ENCODE measurements at places on chromosomes 1 and 21. TPM values are rescaled to one million over a fixed set of nuclear protein-coding genes. Genes with fewer than 3 reads are reported as not detected.
A peak's percentile ranks its signal among the peaks of the same experiment; 100 is the strongest.

GRCh38 chr1:26921540-26922430 lies at the start of gene NUDC:
TSS of gene NUDC (plus strand) at chr1:26921743. CDS start at chr1:26921849, 106 bp downstream.
- peak; percentile 97 for DNase-seq

DNA sequence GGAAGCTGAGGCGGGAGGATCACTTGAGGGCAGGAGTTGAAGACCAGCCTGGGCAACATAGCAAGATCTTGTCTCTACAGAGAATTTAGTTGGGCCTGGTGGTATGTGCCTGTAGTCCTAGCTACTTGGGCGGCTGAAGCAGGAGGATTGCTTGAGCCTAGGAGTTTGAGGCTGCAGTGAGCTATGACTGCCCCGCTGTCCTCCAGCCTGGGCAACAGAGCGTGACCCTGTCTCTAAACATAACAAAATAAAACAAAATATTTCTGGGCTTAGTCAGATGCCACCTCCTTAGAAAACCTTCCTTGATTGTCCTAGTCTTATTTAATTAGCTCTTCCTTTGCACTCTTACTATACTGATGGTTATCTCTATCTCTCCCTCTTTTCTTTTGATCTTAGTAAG lies 8.5 kb downstream of the TGFB2 start:
- no peak for DNase-seq

- peak; percentile 50 for DNase-seq
Observed at GRCh38 chr1:156726549-156727226, 1.6 kb upstream of the METTL25B start.

NCSTN gene
- 50.7 TPM for total RNA-seq

NUP210L gene
- under 0.01 TPM for total RNA-seq
